ENCODE measurements at places on chromosomes 12 and 14. TPM values are rescaled to one million over a fixed set of nuclear protein-coding genes. Genes with fewer than 3 reads are reported as not detected.

Gene ADAM21
- 0.16 TPM for polyA plus RNA-seq

Gene AICDA
- 24.0 TPM for polyA plus RNA-seq

Gene KRT75
- polyA plus RNA-seq: not detected

Gene LALBA
- polyA plus RNA-seq: not detected

Gene PDZRN4
- polyA plus RNA-seq: not detected

Gene SSTR1
- not detected for polyA plus RNA-seq

GRCh38 chr12:77116277-77116676 is 50.9 kb upstream of the E2F7 start:
- DNase-seq: no peak

DNA sequence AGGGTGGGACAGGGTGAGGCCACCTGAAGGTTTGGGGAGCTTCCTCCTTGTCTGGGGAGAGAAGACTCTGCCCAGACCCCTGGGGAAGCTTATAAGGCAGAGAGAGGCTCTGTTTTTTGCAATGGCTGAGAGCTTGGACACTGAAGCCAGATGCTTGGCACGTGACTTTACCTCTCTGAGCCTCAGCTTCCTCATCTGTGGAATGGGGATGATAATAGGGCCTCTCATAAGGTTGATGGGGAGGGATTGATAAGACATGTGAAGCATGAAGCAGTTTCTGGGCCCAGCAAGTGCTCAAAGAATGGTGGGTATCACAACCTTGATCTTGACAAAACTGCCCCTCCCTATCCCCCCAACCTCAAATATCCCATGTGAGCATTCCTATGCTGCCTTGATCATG is 195.4 kb upstream of the LHX5 start:
- DNase-seq: no peak

DNA sequence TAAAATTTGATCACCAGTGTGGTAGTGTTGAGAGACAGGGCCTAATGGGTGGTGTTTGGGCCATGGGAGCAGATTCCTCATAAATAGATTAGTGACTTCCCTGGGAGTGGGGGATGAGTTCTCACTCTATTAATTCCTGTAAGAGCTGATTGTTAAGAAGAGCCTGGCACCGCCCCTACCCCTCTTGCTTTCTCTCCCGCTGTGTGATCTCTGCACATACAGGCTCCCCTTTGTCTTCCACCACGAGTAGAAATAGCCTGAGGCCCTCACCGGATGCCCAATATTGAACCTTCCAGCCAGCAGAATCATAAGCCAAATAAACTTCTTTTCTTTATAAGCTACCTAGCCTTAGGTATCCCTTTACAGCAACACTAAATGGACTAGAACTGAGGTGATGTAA is 31.9 kb upstream of the CAND1 start:
- no peak for DNase-seq

DNA sequence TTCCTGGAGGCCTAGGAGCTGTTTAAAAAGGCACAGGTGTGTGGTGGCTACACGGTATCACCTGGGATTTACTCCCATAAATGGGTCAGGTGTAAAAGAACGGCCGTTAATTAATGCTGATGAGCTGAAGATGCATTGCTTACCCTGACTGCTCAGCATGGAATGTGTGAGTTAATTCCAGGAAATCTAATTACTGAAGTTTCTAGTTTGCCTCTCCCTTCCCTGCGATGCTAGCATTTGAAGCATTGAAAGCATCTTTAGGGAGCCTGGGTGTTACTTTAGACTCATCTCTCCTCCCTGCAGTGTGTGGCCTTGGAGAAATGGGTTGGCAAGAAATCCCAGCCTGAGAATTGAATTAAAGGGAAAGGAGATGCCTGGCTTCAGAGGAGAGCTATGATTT is 415.9 kb downstream of the FUT8 start:
- DNase-seq: no peak

DNA sequence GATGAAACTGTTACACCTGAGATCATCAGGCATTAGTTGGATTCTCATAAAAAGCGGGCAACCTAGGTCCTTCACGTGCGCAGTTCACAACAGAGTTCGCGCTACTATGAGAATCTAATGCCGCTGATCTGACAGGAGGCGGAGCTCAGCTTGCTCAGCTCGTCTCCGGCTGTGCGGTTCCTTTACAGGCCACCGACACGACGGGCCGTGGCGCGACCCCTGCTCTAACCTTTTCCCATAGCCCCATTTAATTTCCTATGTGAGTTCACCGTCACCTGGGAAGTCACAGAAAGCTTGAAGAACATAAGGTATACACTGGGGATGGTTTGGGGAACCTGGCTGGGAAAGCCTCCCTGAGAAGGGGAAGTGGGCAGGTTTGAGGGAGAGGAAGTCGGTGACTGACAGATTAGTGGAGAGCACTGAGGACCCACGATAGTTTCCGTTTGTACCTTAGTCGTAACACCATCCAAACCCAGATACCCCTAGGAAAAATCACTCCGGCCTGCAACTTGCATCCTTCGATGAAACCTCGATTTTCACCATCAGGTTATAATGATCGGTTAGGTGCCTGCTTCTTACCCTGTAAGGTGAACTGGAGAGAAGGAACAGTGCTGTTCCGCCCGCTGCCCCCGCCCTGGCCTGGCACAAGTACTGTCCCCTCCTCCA is 2.8 kb upstream of the AAAS start:
- DNase-seq: peak; percentile 56

DNA sequence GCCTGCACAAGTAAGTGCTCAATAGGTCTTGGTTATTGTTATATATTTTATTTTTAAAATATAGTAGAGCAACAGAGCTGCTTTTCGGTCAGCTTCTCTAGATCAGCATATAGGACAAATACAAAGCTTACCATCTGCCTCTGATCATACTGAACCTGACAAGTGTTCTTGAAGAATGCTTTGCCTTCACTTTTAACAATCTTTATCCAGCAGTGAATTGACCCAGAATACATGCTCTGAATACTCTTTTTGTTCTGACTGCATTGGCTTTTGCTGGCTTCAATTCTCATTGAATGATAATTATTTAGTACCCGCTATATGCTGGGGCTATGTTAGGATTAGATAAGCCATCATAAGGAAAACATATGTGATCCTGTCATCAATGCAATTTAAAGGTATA is 137.8 kb downstream of the DHRS2 start:
- DNase-seq: no peak

DNA sequence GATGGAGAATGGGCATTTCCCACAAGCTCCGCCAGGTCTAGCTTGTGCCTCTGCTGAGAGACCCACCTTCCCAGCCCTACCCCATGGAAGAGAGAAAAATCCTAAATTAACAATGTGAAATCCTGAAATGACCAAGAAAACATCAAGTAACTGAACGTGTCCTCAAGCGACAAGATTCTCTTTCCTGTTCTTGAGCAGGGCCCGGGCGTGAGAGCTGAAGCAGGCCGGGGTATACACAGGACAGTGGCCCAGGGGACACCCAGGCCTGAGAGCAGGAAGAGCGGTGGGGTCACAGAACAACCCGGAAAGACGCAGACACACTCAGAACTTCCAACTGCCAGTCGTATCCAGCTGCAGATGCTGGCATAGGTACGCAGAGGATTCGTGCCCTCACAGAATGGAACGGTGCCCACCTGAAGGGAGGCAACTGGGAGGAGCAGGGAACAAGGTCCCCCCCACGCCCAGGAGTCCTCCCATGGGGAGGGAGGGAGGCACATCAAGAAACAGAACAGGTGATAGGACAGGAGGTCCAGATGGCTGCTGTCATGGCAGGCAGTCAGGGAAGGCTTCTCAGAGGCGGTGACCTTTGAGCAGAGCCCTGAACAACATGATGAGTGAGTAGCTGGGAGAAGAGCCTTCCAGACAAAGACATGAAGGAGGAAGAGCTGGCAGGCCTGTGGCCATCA is 9.1 kb downstream of the RIMBP2 start:
- no peak for DNase-seq

- no peak for DNase-seq
These were observed 57.7 kb downstream of the ARF6 start for GRCh38 chr14:49950275-49951228.

- DNase-seq: no peak
These were observed 14.2 kb downstream of the PAWR start for GRCh38 chr12:79676579-79676978.

- DNase-seq: no peak
These were observed 19.3 kb upstream of the SERPINA6 start for GRCh38 chr14:94342334-94342934.

DNA sequence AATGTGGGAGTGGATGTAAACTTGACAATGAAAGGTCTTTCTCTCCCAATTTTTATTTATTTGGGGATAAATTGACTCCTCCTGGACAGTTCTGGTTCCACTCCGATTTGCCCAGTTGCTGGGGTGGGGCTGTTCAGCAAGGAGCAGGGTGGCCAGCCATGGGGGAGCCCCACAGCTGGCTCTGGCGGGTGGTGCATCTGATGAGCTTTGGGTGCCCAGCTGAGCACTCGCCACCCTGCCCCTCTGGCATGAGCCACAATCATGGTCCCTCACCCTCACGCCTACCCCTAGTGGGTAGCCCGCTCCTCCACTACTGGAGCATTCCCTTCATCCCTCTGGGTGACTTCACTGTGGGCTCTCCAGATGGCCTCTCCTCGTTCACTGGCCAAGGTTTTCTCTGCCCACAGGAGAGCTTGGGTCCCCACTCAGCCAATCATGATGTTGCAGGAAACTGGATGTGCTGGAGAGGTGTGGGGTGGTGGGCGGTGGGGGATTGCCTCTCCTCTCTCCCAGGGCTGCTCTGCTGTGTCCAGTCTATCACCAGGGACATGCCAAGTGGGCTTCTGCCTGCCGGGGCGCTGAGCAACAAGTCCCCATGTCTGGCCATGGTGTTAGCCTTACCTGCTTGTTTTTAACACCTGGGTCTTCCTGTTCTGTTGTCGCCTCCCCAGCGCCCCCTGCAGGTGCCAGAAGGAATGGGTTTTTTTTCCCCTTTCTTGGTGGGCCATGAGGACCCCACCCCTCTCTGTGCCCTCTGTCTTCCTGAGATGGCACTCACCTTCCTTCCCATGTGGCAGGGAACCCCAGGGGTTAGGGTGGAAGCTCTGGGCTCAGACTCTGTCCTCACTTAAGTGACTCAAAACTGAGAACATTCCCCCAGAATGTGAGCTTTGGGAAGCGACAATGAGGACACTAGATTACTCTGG is 3.4 kb downstream of the CYP46A1 start:
- DNase-seq: no peak

DNA sequence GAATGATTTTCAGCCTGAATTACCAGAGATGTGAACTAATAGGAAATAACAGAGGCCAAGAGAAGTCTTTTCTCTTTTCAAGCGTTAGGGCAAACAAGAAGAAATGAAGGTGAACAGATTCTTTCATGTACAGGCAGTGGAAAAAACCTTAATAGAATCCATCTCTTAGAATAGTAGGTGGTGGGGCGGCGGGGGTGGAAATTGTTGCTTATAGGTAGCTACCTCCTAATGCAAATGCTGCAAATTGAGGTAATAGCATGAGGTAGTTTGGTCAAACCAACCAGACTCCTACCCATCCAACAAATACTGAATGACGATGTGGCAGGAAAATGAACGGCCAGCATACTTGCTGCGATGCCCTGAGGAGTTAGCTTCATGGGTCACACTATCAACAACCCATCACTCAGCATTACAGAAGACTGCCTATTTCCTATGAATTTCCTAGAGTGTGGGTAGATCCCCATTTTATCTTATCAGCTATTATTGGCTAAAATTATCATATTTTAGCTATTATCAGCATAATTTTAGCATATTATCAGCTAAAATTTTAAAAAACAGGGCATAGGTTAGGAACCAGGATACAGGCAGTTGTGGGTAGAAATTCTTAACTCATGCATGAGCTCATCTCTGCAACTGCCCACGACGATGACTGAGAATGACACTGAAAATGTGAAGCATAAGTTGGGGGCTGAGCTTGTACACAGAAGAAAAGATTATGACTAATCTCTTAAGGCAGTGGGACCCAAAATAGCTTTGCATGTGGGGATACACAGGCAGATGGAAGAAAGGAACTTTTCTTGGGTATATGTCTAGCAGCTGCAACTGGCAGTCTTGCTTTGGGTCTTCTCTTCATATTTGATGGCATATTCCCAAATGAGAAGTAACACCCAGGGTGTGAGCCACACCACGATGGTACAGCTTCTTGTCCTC is 68.7 kb downstream of the NIN start:
- DNase-seq: no peak

DNA sequence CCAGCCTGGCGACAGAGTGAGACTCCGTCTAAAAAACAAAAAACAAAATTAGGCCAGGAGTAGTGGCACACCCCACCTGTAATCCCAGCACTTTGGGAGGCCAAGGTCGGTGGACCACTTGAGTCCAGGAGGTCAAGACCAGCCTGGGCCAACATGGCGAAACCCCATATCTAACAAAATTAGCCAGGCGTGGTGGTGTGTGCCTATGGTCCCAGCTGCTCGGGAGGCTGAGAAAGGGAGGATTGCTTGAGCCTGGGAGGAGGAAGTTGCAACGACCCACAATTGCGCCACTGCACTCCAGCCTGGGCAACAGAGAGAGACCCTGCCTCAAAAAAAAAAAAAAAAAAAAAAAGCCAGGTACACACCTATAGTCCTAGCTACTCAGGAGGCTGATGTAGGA is 37.0 kb downstream of the KDM2B start:
- DNase-seq: no peak

- DNase-seq: no peak
These were observed 233.7 kb upstream of the RTL1 start for GRCh38 chr14:101137234-101137633.

DNA sequence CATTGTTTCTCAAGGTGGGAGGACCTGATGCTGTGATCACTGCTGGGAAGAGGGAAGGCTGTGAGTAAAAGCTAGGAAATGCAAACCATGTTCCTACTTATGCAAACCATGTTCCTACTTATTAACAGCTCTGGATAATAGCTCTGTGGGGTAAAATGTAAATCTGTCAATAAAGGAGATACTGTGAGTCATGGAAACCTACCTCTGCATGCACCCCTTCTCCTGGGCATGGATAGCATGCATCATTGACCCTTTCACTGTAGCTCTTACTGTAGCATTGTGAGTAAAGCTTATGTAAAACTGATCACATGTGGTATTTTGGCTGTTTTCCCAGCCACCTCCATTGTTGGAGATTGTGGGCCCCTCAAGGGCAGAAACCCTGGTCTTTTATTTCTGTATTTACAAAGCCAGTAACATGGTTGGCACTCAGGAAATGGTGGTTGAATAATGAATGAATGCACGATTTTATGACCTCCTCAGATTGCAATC is 253.7 kb downstream of the GRIN2B start:
- no peak for DNase-seq

Measured in GM12878 (cell line).